ENCODE measurements at places on chromosomes 3 and 15. TPM values are rescaled to one million over a fixed set of nuclear protein-coding genes. Genes with fewer than 3 reads are reported as not detected.

The CFAP44 gene
- 11.0 TPM for total RNA-seq

The OR5K2 gene
- total RNA-seq, result not detected

The THPO gene
- total RNA-seq, result 0.49 TPM

The LDHAL6B gene
- total RNA-seq, result not detected

The LSAMP gene
- 10.7 TPM for total RNA-seq

The APPL1 gene
- 28.8 TPM for total RNA-seq

The GNL3 gene
- total RNA-seq, result 325 TPM

The PARP15 gene
- total RNA-seq, result 0.82 TPM

The ATP13A4 gene
- not detected for total RNA-seq

The CCDC51 gene
- 19.3 TPM for total RNA-seq

The SACM1L gene
- total RNA-seq, result 18.5 TPM

The HCLS1 gene
- 2.7 TPM for total RNA-seq

The IVD gene
- total RNA-seq, result 33.6 TPM

The FANCD2OS gene
- total RNA-seq, result not detected

The CHST2 gene
- 5.0 TPM for total RNA-seq

The VEPH1 gene
- 27.4 TPM for total RNA-seq

The FMN1 gene
- total RNA-seq, result 9.2 TPM

The HYAL1 gene
- 0.90 TPM for total RNA-seq

The NR2E3 gene
- total RNA-seq, result 0.63 TPM

The GABRG3 gene
- total RNA-seq, result not detected

The GNAT1 gene
- not detected for total RNA-seq

The CYP1A2 gene
- total RNA-seq, result not detected

The ZNF197 gene
- 22.2 TPM for total RNA-seq

The IGF1R gene
- 13.2 TPM for total RNA-seq

The PDCD10 gene
- total RNA-seq, result 90.7 TPM

The MNS1 gene
- total RNA-seq, result 7.0 TPM

The ZBTB20 gene
- total RNA-seq, result 35.7 TPM

The TMOD3 gene
- total RNA-seq, result 21.3 TPM

The PRTG gene
- 0.45 TPM for total RNA-seq

The ZCWPW2 gene
- 1.7 TPM for total RNA-seq

The TMEM40 gene
- total RNA-seq, result not detected

The GCNT3 gene
- 0.27 TPM for total RNA-seq

The SMAD6 gene
- 27.2 TPM for total RNA-seq

The ATP2B2 gene
- total RNA-seq, result not detected

The MEGF11 gene
- not detected for total RNA-seq

The AP3S2 gene
- total RNA-seq, result 63.5 TPM

The CASR gene
- total RNA-seq, result not detected

The RLBP1 gene
- total RNA-seq, result not detected

The KLF15 gene
- 3.2 TPM for total RNA-seq

The UROC1 gene
- total RNA-seq, result not detected

The AGBL1 gene
- total RNA-seq, result not detected

The DUOX1 gene
- total RNA-seq, result not detected

The DLEC1 gene
- total RNA-seq, result 0.09 TPM

Data from fibroblast of the aortic adventitia (primary cell).